Anterior cingulate cortex (tissue), 58 donors: ENCODE measurements at places on chromosomes 6 and 20.

GRCh38 chr6:42453031-42453653, 1.4 kb upstream of the TRERF1 start:
- peak; percentile 86 for DNase-seq

GRCh38 chr6:12049165-12049564, 37.1 kb downstream of the HIVEP1 start:
- no peak for DNase-seq

GRCh38 chr6:139219271-139219729, 72.5 kb downstream of the TXLNB start:
- DNase-seq: peak; percentile 89

DNA sequence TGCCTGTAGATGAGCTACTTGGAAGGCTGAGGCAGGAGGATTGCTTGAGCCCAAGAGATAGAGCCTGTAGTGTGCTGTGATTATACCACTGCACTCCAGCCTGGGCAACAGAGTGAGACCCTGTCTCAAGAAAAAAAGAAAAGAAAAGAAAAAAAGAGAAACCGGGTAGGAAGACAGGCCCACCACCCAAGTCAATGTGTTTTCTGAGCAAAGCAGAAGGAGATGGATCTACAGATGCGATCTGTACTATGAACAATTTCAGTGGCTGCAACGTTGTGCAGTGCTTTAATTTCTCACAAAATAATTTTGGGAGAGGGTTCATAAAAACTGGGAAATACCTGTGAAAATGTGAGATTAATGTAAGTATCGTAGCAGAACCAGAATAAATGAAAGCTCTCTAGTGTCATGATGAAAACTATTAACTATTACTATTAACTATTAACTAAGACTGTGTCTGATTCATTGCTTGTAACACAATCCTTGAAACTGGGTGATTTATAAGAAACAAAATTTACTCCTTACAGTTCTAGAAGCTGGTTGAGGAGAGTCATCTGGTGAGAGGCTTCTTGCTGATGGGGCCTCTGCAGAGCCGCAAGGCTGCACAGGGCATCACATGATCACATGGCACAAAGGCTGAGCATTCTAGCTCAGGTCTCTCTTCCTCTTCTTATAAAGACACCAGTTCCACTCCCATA, 233.1 kb upstream of the ZNF217 start:
- peak; percentile 1 for DNase-seq

- no peak for DNase-seq
These were observed 197.7 kb downstream of the SMOC2 start for GRCh38 chr6:168638468-168639271.

DNA sequence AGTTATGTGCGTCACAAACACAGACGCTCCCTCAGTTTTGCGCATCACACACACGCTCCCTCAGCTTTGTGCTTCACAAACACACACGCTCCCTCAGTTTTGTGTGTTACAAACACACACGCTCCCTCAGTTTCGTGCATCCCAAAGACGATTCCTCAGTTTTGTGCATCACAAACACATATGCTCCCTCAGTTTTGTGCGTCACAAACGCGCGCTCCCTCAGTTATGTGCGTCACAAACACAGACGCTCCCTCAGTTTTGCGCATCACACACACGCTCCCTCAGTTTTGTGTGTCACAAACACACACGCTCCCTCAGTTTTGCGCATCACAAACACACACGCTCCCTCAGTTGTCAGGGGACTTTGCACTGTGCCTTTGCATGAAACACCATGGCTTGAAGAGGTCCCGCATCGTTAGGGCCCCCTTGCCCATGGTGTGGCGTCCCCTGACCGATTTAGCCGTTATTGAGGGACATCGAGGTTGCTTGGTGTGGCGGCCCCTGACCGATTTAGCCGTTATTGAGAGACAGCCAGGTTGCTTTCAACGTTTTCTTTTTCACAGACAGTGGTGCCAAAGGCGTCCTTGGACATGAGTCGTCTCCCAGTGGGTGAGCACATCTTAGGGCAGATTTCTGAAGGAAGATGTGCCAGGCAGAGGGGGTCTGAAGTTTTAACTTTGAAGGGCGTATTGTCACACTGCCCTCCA, 28.1 kb upstream of the MYT1 start:
- DNase-seq: no peak

DNA sequence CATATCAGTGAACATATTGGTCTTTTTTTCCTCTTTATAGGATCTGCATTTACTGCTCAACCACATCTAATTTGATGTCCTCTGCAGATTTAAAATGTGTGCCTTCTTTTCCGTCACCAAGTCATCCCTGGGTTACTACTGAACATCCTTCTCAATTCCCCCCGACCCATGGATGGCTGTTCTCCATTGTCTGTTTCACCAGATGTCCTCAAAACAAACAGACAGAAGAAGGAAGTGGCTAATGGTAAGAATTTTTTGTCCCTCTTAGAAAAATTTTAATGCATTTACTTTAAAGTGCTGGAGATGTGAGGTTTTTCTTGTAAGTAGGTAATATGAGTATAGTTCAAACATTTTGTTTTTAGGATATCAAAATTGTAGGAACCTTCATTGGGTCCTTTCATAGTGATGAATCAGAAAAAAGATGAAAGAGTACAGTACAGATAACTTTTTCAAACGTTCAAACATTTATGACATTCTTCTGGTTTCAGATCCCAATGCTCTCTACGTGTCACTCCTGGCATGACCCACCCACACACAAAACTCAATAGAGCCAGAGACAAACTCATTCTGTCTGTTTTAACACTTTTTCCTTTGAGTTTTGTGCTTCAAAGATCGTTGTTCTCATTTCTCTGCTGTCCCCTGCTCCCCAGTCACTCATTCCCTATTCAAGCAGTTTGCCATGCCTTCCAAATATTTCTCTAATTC, 276.4 kb downstream of the PRL start:
- no peak for DNase-seq

GRCh38 chr6:10411131-10411970, 3.5 kb downstream of the TFAP2A start:
- no peak for DNase-seq

GRCh38 chr6:138107752-138108592, 753 bp upstream of the PERP start:
- no peak for DNase-seq

DNA sequence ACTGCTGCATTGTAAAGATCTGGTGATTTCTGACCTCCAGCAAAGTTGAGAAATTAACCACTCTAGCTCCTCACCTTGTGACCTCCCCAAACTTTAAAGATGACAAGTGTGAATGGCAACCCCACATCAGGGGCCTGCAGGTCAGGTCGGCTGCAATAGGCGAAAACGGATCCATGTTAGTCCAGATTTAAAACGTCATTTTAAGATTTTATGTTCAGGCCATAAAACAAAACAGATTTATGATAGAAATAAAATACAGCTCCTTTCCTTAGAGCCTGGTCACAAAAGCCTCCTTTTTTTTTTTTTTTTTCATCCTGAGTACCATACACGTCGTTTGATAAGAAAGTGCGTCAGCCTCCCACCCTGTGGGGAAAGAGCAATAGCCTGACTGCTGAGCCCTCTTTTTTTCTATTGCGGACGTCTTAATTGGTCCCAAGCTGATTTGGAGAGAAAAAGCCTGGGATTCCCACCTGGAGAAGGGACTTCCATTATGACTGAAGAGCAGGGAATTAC, 519.2 kb upstream of the NOX3 start:
- no peak for DNase-seq

- no peak for DNase-seq
These were observed 83.4 kb downstream of the PRDM1 start for GRCh38 chr6:106169517-106169916.

DNA sequence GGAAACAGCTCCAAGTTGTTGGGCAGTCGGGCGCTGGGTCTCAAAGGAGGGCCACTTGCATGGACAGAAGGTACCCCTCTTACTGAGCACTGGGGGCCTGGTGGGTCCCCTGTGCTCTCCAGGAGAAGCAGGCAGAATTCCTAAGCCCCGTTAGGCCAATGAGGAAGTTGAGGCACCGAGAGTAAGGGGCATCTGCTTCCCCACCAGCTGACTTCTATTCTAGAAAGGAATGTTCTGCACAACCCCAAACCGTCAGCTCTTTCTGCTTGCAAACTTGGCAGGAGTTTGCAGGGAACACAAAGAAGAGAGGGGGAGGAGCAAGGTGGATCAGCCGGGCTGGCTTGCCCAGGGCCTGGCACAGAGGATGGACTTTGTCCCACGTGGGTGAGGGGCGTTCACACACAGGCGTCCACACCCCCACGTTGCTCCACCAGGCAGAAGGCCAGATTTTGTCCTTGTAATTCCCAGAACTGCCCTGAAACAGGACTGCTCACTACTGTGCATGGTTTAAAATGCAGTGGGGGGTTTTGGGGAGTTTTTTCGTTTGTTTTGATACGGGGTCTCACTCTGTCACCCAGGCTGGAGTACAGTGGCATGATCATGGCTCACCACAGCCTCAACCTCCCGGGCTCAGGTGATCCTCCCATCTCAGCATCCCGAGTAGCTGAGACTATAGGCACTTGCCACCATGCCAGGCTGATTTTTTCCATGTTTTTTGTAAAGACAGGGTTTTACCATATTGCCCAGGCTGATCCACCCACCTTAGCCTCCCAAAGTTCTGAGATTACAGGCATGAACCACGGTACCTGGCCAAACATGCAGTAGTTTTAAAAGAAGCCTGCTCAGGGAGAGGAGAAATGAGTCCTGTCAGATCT, 93.3 kb downstream of the SNX5 start:
- DNase-seq: peak; percentile 40

- no peak for DNase-seq
These were observed 342.7 kb downstream of the PRL start for GRCh38 chr6:21953831-21954801.

DNA sequence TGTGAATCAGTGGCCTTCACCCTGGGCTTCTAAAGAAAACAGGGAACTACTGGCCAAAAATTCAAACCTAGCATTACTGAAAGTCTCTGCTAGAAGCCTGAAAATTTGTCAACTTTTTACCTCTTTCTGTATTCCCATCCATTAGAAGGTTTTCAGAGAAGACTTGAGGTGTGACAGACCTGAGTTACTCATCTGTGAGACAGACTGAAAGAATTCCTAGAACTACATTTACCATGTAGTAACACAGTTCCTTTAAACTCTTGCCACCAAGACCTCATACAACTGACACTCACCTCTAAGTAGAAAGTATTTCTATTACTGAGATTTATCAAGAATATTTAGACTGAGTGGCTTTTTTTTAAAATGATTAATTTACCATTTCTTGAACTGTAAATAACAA, 4.5 kb downstream of the DPM1 start:
- DNase-seq: no peak

- DNase-seq: no peak
These were observed 418.5 kb upstream of the BTBD3 start for GRCh38 chr20:11499101-11499634.

DNA sequence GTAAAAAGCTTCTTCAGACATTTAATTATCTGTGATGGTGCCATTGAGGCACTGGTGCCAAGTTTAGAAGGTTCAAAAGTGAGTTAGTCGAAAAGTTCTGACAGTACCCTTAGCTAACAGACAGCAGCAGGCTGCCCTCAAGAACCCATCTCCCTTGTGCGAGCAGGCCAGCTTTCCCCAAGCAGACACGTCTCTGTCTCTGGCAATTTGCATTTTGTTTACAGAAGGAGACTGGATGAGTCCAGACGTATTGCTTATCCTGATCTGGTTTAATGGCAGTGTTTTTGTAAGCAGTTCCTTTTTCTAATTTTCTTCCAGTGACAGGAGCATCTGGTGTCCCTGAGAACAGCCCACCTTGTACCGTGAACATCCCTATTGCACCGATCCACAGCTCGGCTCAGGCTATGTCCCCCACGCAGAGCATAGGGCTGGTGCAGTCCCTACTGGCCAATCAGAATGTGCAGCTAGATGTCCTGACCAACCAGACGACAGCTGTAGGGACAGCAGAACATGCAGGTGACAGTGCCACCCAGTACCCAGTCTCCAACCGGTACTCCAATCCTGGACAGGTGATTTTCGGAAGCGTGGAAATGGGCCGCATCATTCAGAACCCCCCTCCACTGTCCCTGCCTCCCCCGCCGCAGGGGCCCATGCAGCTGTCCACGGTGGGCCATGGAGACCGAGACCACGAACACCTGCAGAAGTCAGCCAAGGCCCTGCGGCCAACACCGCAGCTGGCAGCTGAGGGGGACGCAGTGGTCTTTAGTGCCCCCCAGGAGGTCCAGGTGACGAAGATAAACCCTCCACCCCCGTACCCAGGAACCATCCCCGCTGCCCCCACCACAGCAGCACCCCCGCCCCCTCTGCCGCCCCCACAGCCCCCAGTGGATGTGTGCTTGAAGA, 58.3 kb upstream of the TMEM181 start:
- no peak for DNase-seq

DNA sequence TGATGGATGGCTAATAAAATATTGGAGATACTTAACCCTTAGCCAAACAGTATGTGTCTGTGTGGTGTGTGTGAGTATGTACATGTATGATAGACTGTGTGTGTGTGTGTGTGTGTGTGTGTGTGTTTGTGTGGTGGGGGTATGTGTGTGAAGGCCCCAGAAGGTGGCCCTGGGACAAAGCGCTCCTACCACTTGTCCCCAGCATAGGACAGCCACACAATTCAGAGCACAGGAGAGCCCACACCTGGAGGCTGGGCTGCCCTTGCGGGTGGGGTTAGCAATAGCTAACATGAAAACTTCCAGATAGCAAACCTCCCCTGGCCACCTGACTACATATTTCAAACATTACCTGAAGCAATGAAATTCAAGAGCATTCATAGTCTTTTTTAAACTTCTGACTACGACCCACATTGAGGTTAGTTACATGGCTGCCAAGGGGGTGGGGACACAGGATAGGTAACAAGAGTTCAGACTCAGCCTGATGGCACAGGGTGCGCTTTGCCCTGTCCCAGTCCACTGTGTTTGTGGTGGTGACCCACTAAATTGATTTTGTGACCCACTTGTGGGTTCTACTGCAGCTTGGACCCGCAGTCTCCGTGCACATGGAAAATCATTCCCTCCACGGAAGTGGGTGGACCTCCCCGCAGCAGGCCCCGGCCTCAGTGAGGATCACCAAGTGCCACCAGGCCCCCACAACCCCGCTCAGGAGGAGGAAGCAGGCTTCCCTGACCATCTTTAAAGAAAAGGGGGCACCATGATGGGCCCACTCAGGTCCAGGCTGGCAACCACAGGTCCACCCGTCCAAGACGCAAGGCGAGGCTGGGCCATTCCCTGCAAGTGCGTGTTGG, 34.8 kb downstream of the ZC3H12D start:
- no peak for DNase-seq

GRCh38 chr20:54293526-54293925, 85.6 kb downstream of the PFDN4 start:
- no peak for DNase-seq

GRCh38 chr20:60541991-60542390, 583.8 kb downstream of the CDH26 start:
- no peak for DNase-seq

DNA sequence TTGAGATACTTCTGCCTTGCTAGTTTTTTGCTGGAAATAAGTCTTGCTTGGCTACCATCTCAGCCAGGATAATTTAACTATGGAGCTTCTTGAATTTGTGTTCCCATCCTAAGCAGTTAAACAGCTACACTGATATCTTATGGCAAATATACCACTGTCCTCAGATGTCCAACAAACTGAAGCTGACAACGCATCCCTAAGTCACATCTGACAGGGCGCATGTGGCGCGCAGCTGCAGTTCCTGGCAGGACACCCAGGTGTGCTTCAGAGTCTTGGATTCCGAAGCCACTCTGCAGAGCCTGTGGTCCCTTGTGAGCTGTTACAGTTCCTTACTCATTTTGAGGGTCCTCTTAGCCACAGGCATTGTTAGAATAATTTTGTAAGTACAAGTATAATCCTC, 127.9 kb downstream of the WDR27 start:
- DNase-seq: no peak

- no peak for DNase-seq
These were observed 52.4 kb downstream of the SCAND1 start for GRCh38 chr20:35901678-35902544.
